ENCODE measurements at places on chromosomes 6 and 20.

DNA sequence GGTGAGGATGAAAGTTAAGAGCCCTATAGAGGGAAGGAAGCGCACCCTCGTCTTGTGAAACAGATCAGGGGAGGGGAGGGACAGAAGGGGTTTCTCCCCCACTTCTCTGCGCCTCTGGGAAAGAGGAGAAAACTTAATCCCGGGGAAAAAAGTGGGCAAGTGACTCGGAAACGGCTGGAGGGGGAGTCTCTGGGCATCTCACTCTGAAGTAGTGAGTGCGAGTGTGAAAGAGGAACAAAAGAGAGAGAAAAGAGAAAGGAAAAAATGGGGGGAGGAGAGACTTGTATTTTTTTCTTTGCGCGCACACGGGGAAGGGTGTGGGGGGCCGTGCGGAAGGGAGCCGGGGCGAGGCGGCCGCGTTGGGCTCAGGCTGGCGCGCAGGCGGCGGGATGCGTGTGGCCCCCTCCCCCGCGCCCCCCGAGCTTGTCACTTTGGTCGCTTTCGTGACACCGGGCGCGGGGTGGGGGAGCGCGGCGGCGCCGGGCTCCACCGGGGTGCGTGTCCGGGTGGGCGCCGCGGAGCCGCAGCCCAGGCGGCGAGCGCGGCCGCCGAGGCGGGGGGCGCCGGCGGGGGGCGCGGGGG, 454 bp downstream of the L3MBTL3 start:
- no peak for DNase-seq

GRCh38 chr6:21078497-21078896, 515.1 kb upstream of the SOX4 start:
- DNase-seq: no peak

DNA sequence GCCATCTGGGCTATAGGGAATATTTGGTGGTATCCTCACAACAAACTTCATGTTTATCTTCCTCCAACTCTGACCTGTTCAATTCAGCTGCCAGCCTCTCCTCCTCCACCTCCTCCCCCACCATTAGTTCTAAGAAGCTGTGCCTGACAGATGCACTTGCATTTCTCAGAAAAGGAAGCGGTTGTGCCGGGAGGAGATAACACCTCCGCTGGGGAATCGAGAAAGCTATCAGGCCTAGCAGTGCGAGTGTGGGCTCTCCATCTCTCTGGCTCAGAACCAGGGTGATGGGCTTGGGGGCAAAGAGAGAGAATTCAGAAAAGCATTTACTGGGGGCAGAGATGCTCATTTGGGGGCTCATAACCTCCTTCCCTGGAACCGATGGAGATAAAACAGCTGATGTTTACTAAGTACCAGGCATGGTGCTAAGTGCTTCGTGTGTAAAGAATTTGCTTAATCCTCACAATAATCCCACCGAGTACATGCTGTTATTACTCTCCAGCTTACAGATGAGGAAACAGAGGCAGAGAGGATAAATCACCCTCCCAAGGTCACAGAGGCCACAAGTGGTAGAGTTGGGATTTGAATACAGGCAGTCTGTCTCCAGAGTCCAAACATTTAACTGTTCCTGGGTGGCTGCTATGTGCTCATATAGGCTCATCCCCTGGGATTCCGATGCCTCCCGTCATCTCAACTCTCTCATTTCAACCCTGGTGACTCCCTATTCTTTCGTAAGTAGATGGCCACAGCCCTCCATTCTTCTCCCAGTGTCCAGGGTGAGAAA, 38.3 kb downstream of the COX4I2 start:
- no peak for DNase-seq

DNA sequence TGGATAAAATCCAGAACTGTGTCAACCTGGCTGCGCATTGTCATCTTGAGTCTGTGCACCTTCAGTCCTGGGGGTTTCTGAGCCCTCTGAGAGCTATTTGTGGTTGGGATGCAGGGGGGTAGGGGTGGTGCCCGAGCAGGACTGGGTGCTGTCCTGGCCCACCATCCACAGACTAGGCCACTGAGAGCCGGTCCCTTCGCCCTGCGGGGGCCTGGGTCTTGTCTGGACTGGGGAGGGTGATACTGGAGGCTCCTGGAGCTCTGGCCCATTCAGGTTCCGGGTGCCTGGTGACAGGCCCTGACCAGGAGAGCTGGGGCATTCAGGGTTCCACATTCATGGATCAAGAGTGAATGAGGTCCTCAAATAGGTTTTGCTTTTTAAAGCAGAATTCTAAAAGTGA, 20.9 kb downstream of the SPDEF start:
- DNase-seq: no peak

GRCh38 chr6:11766043-11766442, 12.6 kb downstream of the ADTRP start:
- no peak for DNase-seq

DNA sequence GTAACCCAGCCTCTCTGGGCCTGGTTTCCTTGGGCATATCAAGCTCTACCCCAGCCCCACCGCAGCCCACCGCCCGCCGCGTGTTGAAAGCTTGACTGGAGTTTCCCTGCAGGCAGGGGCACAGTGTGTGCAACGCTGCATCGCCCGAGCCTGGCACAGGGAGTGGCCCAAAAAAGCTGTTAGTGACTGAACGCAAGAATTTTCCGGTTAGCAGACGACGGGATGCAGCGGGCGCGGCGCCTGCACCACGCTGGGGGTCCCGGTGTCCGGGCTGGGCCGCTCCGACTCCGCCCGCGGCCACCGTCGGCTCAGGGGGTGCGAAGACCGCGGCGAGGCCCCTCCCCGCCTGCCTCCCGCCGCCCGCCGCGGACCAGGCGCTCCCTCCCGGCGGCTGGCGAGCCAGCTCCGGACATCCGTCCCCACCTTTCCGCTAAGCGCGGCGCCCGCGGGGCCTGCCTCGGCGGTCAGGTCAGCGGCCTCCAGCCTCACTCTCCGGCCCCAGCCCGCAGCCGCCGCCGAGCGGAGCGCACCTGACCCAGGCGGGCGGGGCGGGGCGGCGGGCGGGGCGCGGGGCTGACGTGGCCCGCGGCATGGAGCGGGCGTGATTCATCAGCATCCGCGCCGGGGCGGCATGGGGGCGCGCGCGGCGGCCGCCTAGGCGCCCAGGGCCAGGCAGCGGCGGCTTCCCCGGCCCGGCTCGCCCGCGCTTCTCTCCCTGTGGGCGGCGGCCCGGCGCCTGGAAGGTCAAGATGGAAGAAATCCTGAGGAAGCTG, at the start of gene ARFGEF3:
ARFGEF3 (plus strand) TSS at position 602 of the 773 bp plus-strand sequence; CDS start at position 750, 148 bp downstream.
- no peak for DNase-seq

DNA sequence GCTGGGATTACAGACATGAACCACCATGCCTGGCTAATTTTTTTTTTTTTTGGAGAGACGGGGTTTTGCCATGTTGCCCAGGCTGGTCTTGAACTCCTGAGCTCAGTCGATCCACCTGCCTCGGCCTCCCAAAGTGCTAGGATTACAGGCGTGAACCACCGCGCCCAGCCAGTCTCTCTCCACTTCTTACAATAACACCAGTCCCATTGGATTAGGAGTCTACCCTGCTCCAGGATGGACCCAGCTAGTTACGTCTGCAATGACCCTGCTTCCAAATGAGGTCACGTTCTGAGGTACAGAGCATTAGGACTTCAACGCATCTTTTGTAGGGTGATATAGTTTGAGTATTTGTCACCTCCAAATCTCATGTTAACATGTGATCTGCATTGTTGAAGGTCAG, 146.9 kb upstream of the MYLIP start:
- no peak for DNase-seq

DNA sequence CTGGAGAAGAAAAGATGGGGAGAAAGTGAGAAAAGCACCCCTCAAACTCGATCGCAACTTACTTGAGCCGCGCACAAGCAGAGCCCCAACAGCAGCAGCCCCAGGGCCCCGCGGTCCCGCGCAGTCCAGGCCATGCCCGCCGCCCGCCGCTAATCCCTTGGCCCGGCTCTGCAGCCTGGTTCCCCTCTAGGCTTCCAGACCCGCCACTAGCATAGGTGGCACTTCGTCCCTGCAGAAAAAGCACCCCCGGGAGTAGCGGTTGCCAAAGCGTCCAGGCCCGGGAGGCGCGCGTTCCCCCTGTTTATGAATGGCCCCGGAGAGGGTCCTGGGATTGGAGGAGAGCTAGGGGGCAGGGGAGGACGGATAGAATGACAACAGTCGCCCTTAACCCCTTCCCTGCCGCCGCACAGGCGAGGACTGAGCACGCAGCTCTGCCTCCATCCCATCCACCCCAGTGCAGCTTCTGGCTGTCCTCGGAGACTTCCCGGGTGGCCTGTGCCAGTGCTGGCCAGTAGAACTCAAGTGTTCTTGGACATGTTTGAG, 19.9 kb downstream of the COL9A1 start:
- no peak for DNase-seq

GRCh38 chr20:50251992-50252511, 61.4 kb downstream of the CEBPB start:
- DNase-seq: peak; percentile 49

GRCh38 chr20:6355754-6356451, 233.1 kb upstream of the FERMT1 start:
- DNase-seq: no peak

DNA sequence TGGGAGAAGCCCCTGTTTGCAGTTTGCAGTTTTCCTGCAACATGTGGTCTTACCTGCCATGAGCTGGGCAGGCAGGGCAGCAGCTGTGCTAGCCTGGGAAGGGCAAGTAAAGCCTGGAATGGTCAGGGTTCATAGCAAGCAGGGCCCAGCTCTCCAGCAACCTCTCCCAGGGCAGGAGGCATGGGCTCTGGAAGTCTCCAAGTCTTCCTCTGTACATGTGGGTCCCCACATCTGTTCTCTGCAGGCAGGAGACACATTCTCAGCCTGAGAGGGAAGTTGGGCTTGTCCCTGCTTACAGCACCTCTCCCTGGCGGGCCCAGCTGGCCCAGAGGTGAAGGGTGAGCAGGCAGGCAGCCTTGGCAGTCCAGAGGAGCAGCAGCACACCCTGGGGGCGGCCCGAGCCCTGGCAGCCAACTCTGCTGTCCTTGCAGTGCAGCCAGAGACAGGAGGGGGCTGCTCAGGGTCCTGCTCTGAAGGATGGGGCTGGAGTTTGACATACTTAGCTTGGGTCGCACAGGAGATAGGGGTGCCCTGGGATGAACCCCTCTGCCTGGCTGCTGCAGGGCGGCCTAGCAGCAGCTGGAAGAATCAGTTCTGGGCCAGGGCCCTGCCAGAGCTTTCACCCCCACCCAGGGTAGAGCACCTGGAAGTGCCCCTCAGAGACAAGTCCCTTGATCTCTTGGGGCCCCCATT, 176.0 kb downstream of the MRPL14 start:
- DNase-seq: no peak

DNA sequence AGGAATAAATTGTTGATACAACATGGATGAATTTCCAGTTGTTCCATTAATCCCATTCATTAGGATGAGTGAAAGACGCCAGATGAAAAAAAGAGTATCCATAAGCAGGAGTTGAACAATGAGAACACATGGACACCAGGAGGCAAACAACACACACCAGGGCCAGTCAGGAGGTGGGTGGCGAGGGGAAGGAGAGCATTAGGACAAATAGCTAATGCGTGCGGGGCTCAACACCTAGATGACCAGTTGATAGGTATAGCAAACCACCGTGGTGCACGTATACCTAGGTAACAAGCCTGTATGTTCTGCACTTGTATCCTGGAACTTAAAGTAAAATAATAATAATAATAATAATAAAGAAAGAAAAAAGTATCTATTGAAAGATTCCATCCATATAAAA, 11.1 kb downstream of the PCED1A start:
- DNase-seq: no peak

GRCh38 chr6:33978412-33979150, 167.3 kb downstream of the GRM4 start:
- DNase-seq: no peak

GRCh38 chr20:43187476-43188233, 2.1 kb downstream of the PTPRT start:
- peak; percentile 2 for DNase-seq

DNA sequence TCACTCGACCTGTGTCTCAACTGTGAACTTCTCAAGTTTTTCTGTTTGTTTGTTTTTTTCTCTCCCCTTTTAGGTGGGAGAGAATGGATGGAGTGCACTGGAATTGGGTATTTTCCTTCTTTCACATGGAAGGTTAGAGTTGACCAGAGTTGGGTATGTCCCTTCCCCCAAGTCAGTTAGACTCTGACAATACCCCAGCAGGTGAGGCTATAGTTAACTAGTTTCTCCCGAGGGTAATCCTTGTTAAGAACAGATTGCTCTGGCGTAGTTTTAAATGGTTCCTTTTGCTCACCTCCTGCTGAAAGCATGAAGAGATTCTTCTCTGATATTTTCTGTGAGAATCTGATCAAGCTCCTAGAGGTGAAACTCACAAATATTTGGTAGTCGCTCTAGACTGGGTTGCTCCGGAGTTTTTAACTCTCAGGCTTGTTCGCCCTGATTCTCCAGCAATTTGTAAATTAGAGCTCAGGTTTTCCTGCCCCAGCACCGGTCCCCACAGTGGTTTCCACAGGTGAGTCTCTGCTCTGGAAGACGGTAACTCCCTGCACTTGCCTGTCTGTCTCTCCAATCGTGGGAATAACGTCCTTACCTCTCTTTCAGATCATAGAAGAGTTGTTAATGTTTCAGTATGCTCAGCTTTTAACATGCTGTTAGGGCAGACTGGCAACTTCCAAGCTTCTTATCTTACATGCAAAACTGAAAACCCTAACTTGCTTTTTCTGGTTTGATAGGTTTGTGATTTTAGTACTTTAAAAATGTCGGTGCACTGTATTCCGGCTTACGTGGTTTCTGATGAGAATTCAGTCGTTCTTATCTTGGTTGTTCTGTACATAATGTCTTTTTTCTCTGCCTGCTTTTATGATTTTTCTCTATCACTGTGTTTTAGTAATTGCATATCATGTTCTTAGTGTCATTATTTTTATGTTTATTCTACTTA, 111.2 kb upstream of the HIVEP1 start:
- no peak for DNase-seq

- DNase-seq: no peak
Measured at GRCh38 chr6:16713597-16713996, 47.7 kb downstream of the ATXN1 start.

DNA sequence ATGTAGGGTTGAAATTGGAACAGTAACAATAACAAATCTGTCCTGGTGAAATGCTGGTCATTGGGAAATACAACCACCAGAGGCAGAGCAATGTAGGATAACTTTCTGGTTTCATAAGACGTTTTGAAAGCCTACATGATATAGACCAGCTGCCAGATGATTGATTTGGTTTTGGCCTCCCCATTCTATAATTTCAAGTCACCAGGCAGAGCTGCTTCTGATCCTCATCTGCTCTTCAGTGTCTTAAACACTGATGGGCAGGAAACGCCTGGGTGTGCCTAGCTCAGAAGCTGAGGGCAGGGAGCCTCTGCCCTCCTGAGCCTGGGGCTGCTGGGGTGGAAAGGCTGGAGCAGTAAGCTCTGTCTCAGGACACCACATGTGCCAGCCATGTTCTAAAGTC, 24.5 kb downstream of the DHX35 start:
- no peak for DNase-seq

DNA sequence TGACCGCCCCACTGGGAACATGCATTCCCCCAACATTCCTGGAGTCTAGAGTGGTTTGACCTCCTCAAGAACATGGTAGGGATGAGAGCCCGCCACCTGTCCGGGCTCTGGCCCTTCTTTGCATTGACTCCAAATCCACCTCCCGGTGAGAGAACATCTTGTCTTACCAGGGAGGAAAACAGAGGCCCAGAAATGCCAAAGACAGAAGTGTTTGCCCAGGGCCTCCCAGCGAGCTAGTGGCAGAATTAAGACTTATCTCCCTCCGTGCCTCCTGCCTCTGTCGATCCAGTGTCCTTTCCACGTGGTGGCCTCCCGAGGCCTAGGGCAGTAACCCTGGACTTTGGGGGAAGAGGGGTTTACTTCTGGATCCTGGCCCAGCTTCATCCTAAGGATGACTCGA, 134.8 kb downstream of the JPH2 start:
- DNase-seq: no peak

All from AG09319 (cell line).